ENCODE measurements at places on chromosomes 16 and 17.

DNA sequence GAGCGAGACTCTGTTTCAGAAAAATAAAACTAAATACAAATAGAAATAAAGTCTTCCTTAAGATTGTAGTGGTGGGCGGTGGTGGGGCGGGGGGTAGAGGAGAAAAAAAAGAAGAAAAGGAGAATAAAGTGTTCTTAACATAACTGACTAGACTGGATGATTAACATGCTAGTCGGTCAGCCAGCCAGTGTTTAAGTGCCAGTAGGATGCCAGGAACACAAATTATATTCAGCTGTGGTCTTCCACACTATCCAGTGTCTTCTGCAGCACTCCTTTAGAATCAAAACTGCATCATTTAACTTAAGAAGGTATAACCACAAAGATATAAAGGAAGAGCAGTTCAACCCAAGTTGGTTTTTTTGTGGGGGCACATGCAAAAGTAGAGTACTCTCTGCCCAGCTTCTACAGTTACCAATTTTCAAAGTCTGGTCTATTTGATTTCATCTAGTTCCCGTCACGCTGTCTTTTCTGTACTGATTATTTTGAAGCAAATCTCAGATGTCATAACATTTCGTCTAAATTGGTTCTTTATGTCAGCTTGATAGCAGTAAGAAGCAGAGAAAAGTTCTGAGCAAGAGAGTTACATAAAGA, 15.8 kb downstream of the HEATR3 start:
- no peak for DNase-seq

- DNase-seq: no peak
Measured at GRCh38 chr17:77654850-77655249, 303.7 kb upstream of the TNRC6C start.

GRCh38 chr17:60406887-60407286, 15.0 kb upstream of the USP32 start:
- no peak for DNase-seq

DNA sequence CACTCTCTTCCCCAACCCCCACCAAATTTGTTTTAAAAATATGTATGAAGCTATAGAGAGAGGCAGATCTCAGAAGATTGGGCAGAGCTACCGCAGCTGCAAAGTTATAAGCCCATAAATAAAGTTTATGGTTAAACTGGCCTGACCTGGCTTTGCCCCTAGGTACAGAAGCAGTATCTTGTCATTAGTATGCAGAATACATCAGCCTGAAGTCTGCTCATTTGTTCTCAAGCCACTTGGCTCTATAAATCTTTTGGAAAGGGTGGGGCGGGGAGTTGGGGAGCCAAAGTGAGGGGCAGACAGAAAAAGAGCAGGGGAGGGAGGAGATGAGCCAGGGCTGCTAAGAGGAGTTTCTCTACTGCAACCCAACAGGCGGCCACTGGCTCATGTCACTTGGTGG, 113.2 kb downstream of the SOX9 start:
- no peak for DNase-seq

- DNase-seq: peak; percentile 61
Measured at GRCh38 chr16:66382966-66383299, 16.4 kb downstream of the CDH5 start.

DNA sequence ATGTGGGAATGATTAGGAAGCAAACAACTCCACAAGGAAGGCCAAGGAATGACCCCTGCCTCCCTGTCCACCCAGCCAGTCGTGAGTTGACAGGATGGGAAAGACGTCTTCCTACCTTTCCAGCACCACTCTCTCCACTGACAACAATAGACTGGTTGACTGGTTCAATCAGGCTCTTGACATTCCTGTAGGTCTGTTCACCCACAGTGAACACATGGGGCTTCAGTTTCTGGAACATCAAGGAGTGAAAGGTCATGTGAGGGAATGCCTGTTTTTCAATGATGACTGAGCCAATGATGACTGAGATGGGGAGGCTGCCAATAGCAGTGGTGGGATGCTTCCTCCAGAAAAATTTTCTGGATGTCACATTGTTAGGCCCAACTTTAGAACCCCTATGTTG, 9.6 kb downstream of the MYO19 start:
- DNase-seq: no peak

DNA sequence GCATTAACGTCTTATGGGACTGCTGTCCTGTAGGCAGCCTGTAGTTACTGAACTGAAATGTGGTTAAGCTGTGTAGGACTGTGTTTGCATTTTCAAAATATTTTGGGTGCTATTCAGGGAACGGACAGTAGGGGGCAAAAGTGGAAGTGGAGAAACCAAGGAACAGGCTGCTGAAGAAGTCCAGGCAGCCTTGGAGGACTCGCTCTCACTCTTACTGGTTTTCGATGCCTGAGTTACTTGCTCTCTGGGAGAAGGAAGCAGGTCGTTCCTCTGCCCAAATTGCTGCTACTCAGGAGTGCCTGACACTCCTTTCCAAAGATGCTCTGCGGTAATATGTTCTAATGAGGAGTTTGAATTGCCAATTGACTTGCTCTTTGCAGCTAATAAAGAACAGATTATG, 64.5 kb upstream of the RBFOX1 start:
- peak; percentile 67 for DNase-seq

DNA sequence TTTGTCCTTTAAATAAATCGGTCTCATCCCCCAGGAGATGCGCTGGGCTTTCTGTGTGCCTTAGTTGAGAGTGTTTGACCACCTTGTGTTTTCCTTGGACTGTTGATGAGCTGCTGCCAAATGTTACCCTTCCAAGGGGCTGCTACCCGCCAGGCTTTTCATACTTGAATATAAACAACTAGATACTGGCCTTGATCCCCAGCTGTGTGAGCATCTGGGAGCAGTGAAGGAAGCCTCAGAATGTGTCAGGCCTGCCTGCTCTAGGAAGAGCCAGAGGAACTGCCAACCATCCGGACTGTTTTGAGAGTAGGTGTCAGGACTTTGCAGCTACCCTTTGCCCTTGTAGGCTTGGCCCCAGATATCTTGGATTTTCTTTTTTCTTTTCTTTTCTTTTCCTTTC, 57.8 kb downstream of the LDHD start:
- no peak for DNase-seq

DNA sequence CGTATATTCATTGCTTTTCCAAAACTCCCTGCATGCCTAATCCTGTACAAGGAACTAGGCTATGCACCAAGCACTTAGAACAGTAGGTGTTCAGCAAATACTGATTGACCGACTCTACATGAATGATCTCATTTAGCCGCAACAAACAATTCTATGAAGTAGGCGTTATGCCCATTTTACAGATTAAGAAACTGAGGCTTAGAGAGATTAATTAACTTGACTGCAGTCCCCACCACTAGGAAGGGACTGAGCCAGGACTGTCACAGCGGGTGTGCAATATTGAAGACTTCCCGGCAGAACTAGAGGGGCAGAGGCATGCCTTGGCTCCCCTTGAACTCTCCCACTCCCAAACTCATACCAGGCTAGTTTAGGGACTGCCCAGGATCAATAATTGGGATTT, 10.5 kb upstream of the N4BP1 start:
- no peak for DNase-seq

GRCh38 chr16:64370112-64370511, 751.8 kb downstream of the CDH11 start:
- no peak for DNase-seq

DNA sequence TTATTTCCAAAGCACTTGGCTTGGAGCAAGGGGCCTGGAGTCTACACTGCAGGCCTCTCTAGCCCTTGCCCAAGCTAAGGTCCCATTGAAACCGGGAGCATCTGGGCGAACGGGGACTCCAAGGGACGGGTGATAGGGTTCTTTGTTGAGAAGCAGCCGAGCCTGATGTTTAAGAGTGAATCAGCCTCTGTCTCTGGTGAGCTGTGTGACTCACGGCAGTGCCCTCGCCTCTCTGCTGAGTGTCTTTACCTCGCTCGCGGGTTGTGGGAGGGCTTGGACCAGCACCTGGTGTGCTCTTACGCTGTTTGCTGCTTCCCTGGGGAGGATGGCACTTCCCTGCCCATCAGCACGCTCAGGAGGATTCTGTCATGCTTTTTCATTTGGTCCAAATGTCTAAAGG, 1.3 kb downstream of the HGS start:
- no peak for DNase-seq

- DNase-seq: no peak
Measured at GRCh38 chr16:10188236-10188635, 6.0 kb upstream of the GRIN2A start.

DNA sequence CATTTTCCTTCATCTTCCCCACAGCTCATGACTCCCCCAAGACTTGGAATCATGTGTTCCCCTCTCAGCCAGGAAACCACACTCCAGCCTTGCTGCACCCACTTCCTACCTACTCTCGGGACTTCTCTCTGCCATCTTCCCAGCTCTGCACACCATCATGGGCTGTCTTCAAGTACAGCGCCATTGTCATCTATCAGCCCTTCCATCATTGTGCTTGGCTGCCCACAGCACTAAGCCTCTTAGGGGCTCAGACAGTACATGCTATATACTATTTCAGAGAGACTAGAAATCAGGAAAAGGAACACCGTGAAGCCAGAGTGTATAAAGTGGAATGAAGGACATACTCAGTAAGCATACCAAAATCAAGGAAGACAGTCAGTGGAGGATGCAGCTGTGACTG, 64.7 kb downstream of the CDH11 start:
- DNase-seq: no peak

- DNase-seq: no peak
Measured at GRCh38 chr17:28812748-28813377, 29.7 kb downstream of the FAM222B start.

DNA sequence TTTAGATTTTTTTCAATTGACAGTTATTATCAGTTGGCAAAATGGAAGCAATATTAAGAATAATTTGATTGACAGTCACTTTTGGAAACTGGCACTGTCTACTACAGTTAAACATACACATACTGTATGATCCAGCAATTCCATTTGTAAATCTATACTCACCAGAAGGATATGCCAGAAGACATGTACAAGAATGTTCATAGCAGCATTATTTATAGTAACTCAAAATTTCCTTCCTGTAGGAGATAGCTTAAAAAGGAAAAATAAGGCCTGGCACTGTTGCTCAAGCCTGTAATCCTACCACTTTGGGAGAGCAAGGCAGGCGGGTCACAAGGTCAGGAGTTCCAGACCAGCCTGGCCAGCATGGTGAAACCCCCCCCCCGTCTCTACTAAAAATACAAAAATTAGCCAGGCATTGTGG, 89.3 kb downstream of the VMP1 start:
- no peak for DNase-seq

DNA sequence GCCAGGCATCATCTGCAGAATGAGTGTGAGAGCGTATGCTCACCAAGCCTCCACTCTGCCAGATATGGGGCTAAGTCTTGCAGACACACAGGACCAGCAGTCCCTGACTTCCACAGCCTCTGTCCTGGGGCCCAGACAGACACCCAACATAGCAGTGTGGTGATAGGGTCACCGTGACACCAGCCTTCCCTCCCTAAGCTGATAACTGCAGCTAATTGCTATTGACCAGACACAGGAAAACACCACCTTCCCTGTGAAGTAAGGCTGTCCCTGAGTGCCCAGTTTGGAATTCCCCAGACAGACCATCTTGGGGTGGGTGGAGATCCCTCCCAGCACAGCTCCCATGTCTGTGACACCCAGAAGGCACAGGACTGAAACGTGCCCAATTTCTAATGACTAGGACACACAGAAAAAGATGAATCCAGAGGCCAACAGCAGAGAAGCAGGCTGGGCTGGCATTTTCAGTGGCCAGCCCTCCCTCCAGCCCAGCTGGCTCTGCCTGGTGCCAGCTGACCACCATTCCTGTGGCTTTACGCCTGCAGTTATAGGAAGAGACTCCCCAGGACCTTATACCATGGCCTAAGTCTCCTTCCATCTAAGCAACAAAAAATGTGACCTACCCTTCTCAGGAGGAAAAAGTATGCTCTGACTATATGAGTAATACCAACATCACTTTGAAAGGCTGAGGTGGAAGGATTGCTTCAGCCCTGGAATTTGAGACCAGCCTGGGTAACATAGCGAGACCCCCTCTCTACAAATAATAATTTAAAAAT, 30.3 kb downstream of the ATPAF2 start:
- no peak for DNase-seq

GRCh38 chr17:63542942-63543821, 7.1 kb upstream of the DCAF7 start:
- peak; percentile 25 for DNase-seq

GRCh38 chr17:60664022-60664421, 13.6 kb upstream of the BCAS3 start:
- no peak for DNase-seq

DNA sequence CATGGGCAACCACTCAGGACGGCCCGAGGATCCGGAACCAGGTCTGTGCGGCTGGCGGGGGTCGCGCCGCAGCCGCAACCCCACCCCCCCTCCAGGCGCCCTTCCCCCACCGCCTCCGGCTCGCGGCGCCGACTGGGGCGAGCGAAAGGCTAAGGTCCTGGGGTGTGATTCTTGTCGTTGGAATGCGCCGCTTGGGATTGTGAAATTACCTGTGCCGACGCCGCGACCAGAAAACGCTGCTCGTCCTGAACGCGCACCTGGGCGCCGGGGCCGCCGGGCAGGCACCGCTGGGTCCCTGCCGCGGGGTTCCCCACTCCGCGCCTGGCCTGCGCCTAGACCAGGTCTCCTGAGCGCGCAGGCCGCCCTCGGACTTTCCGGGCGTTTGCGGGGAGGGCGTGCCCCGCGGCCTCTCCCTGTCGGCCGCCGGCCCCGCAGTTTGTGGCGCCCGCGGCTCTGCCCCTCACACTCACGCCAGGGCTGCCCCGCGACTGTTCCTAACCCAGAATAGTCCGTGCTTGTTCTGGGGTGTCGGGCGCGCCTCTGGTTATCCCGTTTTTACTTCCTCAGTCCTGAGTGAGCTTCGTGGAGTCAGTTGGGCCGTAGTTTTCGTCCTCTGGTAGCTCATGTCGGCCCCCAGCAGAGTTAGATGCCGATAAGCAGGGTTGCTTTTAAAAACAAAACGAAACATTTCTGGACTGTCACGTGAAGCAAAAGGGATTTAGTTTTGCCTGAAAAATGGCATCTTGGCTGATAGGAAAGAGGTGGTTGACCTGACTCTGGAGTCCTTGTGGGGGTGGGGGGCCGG, 147.2 kb downstream of the SPECC1 start:
- peak; percentile 72 for DNase-seq

GRCh38 chr17:9850151-9850550, 24.4 kb downstream of the GLP2R start:
- DNase-seq: no peak

GRCh38 chr17:17356149-17356930, 53.2 kb downstream of the NT5M start:
- DNase-seq: peak; percentile 89

GRCh38 chr17:9209781-9210370, 188.6 kb downstream of the NTN1 start:
- no peak for DNase-seq

Data from iPS-NIHi11 (cell line).